A549 (cell line): ENCODE measurements at places on chromosomes 3 and 15.
A peak's percentile ranks its signal among the peaks of the same experiment; 100 is the strongest.

GRCh38 chr3:151398895-151399294 lies 14.3 kb upstream of the P2RY12 start:
- no peak for DNase-seq

DNA sequence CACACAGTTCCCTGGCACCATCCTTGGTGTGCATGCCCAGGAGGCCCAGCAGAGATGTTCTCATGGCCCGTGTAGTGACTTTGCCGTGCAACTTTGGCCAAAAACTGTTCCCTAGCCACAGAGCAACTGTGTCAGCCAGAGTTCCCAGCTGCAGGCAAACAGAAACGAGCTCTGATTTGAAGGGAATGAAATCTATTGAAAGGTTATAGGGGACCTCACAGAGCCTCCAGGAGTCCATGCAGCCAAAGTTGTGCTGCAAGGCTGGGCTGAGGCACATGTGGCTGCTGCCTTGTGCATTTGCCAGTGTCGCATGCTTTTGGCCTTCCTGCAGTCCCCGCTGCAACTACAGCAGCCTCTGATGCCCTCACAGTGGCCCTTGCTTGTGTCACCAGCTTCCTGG lies 70.5 kb downstream of the PLXNA1 start:
- DNase-seq: no peak

- DNase-seq: no peak
Measured at GRCh38 chr3:172592898-172593669, 69.9 kb upstream of the TNFSF10 start.

- no peak for DNase-seq
Measured at GRCh38 chr3:143306407-143306806, 186.8 kb downstream of the CHST2 start.

DNA sequence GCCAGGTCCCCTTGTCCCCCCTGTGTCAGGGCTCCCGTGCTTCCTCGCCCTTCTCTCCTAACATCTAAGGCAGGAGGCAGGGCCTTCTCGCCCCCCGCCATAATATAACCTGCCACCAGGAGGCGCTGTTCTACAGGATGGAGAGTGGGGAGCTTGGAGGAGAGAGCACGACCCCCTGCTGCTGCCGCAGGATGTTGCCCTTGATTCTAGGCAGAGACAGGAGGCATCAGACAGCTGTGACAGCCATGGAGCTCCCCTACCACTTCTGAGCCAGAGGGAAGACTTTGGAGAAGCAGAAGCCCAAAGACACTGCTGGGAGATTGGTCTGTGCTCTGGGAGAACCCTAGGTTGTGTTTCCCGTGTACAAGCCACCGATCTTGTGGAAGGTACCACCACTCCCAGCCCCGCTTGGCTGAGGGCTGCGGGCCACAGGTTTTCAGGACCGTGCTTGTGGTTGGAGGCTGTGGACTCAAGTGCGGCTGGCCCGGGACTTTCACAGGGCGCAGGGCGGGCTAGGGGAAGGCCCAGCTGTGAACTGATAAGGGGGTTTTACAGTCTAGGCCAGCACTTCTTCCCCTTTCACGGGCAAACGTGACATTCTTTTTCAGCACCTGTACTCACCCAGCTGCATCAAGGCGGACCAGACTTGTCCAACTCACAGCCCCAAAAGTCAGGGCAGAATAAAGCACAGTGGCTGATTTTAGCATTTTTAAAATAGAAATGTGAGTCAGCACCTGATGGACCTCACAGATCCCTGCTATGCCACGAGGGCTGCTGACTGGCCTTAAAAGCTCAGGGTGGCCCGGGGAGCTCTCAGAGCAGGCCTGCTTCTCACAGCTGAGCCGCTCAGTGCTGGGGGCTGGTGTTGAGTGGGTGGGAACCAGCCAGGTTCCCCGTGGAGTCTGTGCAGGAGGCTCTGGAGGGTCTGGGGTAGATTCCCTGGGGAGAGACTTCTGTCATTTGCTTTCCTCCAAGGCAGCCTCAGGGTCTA lies 2.6 kb upstream of the TIGIT start:
- peak; percentile 61 for DNase-seq

- DNase-seq: no peak
Measured at GRCh38 chr3:49600781-49601180, 46.5 kb downstream of the BSN start.

- DNase-seq: no peak
Measured at GRCh38 chr15:29818141-29818540, 4.1 kb downstream of the TJP1 start.

DNA sequence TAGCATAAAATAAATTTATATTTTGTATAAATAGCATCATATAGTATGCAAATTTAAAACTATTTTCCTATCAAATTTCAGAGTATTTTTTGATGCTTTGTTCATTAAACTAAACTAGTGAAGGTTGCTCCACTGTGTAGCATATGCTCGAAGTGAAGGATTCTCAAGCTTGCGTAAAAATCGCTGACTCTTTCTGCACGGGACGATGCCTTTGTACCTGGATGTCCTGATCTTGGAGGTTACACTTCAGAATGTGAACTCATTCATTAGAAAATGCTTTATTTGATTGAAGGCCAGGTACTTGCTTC lies 305.0 kb downstream of the WDR72 start:
- DNase-seq: no peak

DNA sequence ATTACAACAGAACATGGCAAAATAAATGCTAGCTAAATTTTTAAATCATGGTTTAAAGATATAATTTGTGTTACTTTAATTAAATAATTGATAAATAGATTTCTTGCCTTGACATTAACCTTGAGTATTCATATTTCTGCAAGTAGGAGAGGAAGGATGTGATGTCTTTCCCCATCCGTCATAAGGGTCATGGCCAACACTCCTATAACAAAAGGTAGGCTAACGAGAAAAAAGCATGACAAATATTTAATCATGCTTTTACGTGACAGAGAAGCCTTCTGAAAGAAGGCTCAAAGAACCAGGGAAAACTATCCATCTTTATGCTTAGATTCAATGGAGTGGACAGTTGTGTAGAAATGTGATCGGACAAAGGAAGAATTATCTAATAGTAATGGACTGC lies 135.2 kb downstream of the SERPINI1 start:
- DNase-seq: no peak

- no peak for DNase-seq
Measured at GRCh38 chr3:162525771-162526170, 1029.2 kb downstream of the OTOL1 start.

- peak; percentile 92 for DNase-seq
Measured at GRCh38 chr15:60408463-60408981, 10.7 kb upstream of the ANXA2 start.

DNA sequence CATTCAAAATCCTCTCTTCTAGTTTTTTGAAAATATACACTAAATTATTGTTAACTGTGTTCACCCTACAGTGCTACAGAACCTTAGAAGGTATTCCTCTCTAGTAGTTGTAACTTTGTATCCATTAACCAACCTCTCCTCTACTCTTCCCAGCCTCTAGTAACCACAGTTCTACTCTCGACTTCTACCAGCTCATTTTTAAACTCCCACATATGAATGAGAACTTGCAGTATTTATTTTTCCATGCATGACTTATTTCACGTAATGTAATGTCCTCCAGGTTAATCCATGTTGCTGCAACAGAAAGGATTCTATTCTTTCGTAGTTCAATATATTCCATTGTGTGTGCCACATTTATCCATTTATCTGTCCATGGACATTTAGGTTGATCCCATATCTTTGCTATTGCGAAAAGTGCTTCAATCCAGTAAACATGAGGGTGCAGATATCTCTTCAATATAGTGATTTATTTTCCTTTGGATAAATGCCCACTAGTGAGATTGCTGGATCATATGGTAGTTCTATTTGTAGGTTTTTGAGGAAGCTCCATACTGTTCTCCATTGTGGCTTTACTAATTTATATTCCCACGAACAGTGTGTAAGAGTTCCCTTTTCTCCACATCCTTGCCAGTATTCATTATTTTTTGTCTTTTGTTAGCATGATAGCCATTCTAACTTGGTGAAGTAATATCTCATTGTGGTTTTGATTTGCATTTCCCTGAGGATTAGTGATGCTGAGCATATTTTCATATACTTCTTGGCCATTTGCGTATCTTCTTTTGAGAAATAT lies 113.7 kb upstream of the SMAD3 start:
- no peak for DNase-seq

DNA sequence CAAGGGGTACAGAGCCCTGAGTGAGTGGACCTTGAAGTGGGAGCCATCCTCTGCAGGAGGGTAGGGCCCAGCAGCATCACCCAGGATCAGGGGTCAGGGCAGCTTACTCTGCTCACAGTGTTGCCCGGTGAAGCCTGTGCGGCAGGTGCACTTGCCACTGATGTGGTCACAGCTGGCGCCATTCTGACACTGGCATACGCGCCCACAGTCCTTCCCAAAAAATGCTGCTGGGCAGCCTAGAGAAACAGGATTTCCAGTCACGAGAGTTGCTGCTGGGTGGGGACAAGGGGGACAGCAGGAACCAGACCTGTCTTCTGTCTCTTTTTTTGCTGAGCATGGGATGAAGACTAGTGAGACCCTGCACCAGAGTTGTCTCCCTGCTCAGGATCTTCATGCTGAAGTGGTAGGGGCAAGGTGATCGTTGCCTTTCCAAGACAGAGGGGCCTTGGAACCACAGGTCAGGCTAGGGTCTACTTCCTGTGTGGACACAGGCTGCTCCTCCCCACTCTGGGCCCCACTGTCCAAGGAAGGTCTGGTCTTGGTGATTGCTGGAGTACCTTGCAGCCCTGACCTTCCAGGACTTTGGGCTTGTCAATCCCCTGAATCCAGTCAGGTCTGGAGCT lies 46.9 kb downstream of the RAB11A start:
- DNase-seq: no peak

DNA sequence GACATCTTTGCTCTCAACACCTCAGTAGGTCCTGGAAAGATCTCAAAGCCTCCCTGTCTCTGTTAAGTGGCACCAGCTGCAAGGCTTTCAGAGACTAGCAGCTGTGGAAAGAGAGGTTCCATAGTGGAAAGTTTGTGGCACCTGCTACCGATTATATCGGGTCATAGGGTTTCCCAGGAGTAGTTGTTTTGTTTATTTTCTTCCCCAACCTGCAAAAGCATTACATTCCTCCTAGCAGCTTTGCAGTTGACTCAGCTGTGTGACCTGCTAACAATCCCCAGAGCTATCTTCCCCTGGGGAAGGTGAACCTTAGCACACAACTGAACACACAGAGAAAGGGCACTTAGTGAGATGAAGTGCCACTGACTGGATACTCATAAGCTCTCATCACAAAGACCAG lies 598.9 kb upstream of the GRM7 start:
- no peak for DNase-seq

DNA sequence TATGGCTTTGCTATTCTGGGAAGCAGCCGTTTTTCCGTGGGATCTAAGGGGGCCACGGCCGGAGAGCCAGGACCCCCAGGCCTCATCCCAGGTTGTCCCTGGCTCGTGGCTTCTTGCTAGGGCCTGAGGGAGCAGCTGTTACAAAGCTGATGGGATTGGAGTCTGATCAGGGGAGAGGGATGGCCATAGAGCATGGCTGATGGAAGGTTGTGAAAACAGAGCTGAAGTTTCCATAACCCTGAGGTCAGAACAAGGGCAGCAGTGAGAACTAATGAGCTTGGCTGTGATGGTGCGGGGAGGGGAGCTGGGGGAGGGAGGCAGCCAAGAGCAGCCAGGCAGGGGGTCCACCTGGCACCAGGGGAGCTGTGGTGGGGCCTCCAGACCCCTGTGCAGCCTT lies 63.0 kb downstream of the LINGO1 start:
- DNase-seq: no peak

DNA sequence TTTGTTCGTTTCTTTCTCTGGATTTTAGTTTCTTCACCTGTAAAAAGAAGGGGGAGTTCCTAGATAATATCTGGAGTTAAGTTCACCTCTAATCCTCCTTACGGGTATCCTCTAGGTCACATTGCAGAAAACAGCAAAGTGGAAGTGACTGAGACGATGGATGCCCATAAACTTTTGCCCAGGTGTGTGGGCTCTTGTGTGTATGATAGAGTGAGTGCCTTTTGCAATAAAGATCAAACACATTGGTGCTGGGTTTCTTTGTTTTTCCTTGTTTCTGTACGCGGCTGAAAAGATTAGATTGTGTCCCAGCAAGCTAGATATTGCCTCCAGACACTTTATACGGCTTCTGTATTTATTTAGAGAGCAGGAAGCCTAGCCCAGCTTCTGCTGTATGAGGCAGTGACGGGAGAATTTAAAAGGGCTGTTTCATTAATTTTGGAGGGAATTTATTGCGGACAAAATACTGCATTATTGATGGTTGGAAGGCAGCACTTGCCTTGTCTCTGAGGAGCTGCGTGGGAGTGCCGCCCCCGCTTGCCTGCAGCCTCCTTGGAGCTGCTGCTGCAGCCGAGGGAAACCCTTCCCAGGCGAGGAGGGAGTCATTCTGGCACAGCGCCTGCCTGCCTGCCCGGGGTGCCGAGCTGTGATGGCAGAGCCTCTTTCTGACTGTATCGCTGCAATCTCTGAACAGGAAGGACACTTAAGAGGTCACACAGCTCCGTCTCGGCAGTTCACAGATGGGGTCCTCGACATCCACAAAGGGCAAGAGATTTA lies 38.5 kb downstream of the PYDC2 start:
- DNase-seq: no peak

DNA sequence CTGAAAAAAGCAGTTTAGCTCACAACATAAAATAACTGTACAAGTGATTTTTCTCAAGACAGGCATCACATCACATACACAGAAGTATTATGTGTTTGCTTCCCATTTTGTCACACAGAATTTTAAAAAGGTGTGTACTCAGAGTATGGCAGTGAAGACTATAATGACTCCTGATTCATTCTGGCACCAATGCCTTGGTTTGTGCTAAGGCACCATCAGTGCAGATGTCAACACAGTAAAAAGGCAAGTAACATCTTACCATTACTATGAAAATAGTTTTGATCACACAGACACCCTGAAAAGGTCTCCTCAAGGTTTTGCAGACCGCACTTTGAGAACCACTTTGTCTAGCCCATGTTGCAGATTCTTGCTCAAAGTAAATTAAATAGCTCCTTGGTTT lies 191.6 kb downstream of the KLHL25 start:
- no peak for DNase-seq

- DNase-seq: no peak
Measured at GRCh38 chr15:48898446-48898845, 20.5 kb downstream of the EID1 start.

- no peak for DNase-seq
Measured at GRCh38 chr3:190596349-190597285, 82.7 kb downstream of the IL1RAP start.

DNA sequence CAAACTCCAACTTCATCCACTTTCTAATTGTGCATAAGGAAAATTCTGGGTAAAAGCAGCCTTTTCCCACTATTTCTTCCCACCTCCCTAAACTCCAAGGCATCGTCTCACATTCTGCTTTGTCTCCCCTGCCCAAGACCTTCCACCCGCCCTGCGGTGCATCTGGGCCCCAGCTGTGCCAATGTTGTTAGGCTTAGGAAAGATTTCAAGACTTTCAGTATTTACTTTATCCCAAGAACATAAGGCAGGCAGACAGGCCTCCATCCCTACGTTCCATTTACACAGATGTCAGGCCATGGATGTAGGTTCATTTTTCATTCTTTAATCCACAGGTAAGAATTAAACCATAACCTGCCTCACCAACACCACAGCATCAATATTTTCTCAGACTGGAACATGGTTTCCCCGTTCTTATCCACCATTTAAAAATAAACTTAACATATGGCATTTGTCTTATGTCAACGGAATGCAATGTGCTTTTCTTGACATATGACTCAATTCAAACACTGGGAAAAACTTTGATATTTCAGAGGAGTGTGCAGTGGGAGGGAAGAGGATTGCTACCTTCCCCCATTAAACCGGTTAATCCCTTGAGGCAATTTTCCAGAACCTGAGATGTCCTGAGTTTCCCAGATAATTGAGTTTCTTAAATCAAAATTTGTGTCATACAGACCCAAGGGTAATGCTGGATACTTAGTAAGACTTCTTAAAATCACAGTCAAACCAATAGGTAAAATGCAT lies 238.0 kb upstream of the LRIG1 start:
- DNase-seq: no peak

- DNase-seq: no peak
Measured at GRCh38 chr3:126723801-126724200, 19.8 kb downstream of the CHCHD6 start.
